ENCODE measurements at places on chromosomes 5 and 9. TPM values are rescaled to one million over a fixed set of nuclear protein-coding genes. Genes with fewer than 3 reads are reported as not detected.

Gene SPRY4
- 0.96 TPM for total RNA-seq

Gene CMBL
- 2.8 TPM for total RNA-seq

Gene FOCAD
- 28.3 TPM for total RNA-seq

Gene KIF4B
- not detected for total RNA-seq

Gene LCN15
- not detected for total RNA-seq

DNA sequence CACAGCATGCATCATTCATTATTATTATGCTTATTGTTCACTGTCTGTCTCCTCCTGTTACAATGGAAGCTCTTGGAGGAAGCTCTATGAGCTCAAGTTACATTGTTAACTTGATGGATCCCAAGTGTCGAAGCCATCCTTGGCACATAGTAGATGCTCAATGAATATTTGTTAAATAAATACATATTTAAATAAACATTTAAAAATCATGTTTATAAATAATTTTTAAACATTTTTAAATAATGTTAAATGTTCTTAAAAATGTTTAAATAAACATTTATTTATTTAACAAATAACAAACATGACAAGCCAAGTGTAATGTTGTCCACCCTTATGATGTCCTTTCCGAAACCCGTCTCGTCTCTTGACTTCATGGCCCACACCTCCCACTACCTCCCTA is 69.5 kb downstream of the USP20 start:
- no peak for DNase-seq

DNA sequence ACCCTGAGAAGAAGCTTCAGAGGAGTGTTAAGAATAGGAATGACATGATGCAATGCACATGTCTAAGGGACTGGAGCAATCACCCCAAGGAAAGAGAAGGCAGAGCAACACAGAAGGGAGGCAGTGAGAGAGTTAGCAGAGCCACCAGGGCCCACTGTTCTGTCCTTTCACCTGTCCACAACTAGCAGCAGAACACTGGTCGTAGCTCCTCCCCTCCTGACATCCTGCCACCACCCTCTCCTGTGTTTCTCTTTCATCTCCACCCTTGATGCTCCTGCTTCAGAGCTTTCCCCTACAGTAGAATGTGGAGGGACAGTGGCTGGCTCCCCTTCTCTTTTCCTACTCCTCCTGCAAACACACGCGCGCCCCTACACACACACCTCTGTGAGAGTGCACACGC is 483.4 kb upstream of the KIF2A start:
- no peak for DNase-seq

- DNase-seq: no peak
Observed at GRCh38 chr9:84235511-84235910, 105.0 kb downstream of the SLC28A3 start.

DNA sequence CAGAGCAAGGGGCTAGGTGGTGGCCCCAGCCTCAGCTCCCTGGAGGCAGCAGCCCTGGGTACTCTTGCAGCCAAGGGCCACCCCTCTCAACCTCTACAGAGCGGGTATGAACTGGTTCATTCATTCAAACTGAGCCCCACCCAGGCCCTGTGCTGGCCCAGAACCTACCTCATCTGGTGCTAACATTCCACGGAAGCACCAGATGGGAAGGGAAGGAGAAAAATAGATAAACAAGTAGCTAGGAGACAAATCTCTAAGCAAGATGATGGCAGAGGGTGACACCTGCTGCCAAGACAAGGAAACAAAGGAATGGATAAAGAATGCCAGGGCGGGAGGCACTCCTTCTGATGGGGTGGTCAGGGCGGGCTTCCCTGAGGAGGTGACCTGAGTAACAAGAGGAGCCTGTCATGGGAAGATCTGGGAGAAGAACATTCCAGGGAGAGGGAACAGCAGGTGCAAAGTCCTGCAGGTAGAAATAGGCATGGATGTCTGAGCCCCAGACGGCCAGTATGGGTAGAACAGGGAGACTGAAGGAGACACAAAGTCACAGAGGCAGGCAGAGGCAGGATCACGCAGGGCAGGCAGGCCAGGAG is 6.1 kb downstream of the ST6GALNAC4 start:
- DNase-seq: no peak

DNA sequence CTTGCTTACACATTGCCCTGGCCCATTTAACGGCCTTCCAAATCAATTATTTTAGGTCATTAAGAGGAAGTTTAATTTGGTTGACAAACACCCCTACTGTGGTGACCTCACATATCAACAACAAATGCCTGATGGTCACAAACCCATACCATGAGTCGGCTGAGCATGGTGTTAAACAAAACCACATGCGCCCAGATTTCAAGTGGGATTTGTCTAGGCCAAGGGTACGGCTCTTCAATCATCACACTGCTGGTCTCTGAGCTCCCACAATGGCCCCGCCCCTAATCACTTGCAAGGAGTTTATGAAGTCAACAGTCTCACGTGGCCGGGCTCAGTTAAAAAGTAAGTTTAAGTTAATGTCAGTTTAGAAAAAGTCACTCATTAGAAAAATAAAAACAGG is 243.8 kb downstream of the CRB2 start:
- DNase-seq: no peak

DNA sequence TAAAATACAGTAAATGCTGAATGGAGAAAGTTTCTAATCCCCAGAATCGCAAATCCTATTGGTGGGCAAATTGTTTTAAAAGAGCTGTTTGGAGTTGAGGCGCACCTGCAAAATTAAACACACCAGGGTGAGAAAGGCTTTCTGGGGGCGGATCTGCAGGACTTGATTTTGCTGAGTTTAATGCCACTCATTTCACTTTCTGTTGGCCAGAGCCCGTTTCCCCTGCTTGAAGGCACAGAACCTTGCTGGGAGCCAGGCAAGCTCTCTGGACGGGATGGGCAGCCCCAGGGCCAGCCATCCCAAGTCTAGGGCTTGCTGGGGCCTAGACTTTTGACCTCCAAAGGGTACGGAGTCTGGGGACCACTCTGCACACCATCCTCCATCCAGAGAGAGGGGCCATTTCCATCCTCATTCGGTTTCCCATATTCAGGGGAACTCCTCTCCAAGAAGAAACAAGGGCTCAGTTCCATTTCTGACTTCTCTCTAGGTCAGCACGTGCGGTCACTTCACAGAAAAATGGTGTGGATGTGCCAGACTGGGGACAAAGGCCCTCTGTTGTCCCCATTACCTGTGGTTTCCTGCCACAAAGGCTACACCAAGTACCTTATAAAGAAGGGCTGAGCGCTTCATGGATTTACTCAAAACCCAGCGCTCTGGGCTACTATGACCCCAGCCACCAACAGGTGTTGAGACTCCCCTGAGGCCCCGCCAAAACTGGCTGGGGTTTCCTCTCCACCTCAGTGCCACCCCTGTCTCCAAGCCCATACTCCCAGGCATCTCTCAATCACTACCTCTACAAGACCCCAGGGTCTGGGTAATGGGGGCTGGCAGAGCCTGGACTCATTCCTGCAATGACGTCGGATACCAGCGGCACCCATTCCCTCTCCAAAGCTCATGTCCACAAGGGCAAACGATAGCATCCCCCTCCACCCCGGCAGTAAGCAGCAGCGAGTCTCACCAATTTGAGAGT is 170.0 kb downstream of the AUH start:
- no peak for DNase-seq

GRCh38 chr5:16805486-16805885 is 130.6 kb downstream of the MYO10 start:
- no peak for DNase-seq

DNA sequence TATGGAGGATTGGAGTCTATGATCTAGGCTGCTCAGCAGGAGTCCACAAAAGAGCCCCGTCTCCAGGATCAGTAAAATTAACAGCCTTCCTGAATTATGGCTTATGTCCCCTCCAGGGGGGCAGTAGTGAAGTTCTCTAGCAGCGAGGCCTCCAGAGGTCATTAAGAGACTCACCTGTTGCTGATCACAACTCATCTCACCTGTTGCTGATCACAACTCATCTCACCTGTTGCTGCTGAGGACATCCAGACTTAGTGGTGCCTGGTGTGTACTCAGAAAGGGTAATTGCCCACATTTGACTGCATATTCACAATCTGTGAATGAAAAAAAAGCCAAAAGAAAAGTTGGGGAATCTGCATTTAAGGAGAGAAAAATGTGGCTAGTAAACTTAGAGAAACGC is 129.5 kb downstream of the SMARCA2 start:
- no peak for DNase-seq
